Aorta (tissue), 5 donors: ENCODE measurements at places on chromosomes 5 and 9.
A peak's percentile ranks its signal among the peaks of the same experiment; 100 is the strongest.

DNA sequence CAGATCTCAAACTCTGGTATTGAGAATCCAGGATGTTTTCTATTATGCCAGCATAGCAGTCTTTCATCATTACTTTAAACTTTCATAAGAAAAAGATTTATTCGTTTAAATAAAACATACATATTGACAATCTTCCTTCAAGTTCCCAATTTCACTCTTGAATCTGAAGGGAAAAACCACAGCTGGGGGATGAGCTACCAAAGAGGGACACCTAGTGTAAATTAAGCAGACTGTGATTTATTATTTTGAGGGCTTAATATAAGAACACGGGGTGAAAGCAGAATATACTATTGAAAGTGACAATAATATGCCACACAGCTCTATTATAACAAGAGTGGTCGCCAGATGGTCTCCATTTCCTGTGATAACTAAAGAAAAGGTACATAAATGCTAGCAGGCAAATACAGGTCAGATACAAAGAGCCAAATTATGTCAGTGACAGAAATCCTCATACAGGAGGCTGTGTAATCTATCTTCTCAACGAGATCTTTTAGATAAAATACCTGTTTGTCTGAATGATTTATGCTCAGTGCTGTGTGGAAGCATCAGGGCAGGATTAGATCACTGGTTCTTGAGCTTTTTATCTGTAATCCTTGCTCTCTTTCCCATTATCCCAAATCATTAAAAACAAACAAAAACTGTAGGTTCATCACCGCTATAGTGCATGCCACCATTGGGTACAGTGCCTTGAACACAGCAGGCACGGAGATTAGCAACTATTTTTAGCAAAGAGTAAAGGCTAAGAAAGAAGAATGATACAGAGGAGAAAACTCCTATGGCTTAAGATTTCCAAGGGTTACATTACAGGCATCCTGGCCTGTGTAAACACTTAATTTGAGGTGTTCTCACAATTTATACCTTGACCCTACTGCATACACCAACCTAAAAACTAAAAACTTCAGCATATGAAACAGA is 116.6 kb downstream of the DROSHA start:
- no peak for DNase-seq

DNA sequence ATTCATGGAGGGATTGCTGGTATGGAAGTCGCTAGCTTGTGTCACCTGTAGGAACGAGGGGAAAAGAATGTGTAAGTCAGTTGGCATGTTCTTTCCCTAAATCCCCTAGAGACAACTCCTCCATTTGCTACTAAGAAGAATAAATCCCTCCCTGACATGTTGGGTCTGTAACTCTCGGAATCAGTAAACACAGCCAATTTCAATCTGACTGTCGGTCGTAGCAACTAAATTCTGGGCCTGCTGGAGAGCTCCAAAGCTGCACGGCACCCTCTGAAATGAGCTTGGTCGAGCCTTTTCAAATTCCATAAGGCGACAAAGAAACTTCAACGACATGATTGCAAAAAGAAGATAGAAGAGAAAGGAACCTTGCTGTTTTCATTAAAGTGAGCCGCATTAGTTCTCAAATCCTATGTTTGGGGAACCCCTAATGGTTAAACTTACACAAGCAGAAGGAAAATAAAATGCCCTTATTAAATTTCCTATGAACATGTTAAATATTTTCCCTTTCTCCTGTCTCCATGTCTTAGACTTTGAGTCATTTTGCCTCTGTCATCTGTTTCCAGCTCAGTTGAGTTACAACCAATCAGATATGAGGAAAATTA is 735.8 kb upstream of the WWC1 start:
- DNase-seq: no peak

GRCh38 chr9:120925535-120926396 is 830 bp downstream of the TRAF1 start:
- peak; percentile 90 for DNase-seq

GRCh38 chr9:97889941-97890887 is 32.1 kb downstream of the TRMO start:
- no peak for DNase-seq

DNA sequence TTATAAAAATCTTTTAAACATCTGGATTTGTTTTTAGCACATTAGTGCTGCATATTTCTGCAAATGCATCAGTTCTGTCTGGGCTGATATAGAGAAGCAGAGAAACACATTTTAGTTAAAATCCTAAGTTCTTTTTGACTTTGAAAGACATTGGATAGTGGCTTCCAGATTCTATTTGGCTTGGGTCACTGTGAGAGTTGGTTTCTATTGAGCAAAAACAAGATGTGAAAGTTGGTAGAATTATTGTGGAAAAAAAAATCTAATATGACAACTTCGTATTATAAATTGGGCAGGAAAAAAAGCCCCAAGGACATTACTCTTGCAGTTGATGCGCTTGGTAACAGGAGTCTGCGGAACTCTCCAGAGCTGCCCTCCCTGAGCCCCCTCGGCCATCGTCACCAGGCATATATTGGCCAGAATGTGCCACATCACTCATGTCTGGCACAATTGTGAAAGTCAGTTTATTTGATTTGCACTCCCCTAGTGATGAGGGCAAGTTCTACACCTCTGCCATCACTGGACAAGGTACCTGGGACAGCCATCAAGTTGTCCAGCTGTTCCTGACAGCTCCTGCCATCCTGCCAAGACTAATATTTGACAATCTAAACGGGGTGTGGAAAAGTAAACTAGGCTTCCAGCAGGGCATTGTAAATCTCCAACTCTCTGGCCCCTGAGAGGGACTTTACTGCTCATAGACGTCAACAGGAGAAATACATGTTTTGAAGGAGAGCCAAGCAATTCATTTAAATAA is 334.5 kb downstream of the TENT4A start:
- DNase-seq: no peak

GRCh38 chr5:87313216-87313615 is 45.5 kb downstream of the RASA1 start:
- DNase-seq: no peak

GRCh38 chr5:40356248-40356647 is 323.5 kb upstream of the PTGER4 start:
- DNase-seq: no peak

GRCh38 chr9:114525513-114525912 is 20.2 kb upstream of the WHRN start:
- DNase-seq: no peak

DNA sequence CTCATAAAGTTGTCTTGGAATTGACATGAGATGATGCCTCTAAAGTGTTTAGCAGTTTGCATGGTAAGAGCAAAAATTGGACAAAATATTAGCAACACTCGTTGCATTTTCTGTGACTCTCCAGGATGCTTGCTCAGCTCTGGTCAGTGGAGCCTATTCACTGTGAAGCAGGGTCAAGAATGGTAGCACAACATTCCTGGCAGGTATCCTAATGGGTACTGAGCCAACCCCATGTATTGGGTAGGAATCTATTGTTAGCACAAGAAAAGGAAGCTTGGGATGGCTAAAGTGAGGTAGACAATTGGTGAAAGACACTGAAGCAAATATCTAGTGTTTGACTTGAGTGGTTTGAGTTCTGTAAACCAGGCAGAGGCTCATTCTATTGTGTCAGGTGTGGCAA is 10.4 kb upstream of the ACTBL2 start:
- no peak for DNase-seq

- peak; percentile 77 for DNase-seq
Measured at GRCh38 chr9:78030296-78030552, 1.4 kb downstream of the GNAQ start.

DNA sequence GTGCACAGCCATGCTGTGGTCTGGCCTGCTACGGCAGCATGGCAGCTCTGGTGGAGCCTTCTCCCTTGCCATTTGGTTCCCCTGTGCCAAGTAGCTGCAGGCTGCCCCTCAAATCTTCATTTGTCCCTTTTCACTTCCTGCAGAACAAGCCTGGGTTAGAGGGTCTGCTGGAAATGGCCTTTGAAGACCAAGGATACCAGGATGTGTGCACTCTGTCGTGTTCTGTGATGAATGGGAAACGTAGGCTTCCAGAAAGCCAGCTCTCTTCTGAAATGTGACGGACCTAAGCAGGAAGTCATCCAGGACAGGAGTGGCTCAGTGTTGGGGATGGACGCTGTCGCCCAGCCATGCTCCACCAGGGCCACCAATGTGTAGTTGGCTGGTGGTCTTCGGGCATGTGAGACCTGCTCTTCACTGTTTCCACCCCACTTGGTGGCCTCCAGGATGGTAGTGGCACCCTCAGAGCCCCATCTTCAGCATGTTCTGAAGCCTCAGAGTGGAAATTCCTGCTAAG is 3.4 kb upstream of the POMT1 start:
- DNase-seq: no peak

GRCh38 chr5:127827451-127827850 is 124.3 kb downstream of the CCDC192 start:
- DNase-seq: no peak

GRCh38 chr5:174312270-174312617 is 266.7 kb downstream of the NSG2 start:
- no peak for DNase-seq

DNA sequence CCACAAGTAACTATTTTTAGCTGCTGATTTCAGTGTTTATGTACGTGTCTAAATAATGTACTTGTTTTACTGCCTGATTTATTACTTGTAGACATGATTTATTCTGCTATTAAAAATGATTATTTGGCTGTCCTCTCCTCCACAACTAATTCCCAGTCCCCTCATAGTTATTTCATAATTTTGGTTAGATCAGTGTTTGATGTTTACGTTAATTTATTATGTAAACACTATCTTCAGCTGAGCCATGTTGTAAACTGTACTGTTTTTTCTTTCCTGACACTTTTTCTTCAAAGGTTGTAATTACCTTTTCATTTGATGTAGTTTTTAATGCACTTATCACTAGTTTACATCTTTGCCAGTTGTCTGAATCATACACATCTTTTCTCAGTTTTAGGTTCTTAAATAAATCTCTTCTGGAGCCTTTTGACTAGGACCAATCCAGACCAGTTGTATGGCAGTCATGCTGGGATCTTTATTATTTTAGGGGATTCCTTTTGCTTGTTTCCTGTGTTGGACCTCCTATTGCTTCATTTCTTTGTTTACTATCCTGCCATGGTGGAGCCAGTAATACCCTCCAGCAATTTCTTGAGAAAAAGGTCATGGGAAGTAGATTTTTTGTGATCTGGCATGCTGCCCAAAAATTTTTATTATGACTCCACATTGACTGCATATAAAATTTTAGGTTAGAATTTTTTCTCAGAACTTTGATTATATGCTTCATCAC is 16.1 kb downstream of the AP3S1 start:
- DNase-seq: no peak
